Esophagus muscularis mucosa (tissue), 4 donors: ENCODE measurements at places on chromosomes 5 and 9. TPM values are rescaled to one million over a fixed set of nuclear protein-coding genes. Genes with fewer than 3 reads are reported as not detected.
A peak's percentile ranks its signal among the peaks of the same experiment; 100 is the strongest.

DNA sequence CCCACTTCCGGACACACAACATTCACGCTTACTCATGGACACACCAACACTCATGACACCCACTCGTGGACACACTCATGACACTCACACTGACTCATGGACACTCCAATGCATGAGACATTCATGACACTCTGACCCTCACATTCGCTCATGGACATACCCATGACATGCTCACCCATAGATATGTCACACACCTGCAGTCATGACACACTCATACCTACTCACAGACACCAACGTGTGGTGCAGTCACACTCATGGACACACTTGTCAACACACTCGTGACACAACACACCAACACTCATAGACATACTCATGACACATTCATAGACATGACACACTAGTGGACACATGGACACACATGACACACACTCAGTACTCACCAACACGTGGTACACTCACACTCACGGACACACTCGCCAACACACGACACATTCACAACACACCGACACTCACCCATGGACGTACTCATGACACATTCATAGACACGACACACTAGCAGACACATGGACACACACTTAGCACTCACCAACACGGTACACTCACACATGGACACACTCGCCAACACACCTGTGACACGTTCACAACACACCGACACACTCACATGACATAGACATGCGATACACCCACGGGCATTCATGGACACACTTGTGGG lies 73.4 kb downstream of the PHF2 start:
- H3K4me1 ChIP-seq = no peaks in the 10 kb centered on the region
- H3K27me3 ChIP-seq = no peaks in the 10 kb centered on the region
- H3K4me3 ChIP-seq = no peak overlapping the region
- peaks cover 94% of the 10 kb centered on the region for H3K36me3 ChIP-seq
- no peak for DNase-seq

DNA sequence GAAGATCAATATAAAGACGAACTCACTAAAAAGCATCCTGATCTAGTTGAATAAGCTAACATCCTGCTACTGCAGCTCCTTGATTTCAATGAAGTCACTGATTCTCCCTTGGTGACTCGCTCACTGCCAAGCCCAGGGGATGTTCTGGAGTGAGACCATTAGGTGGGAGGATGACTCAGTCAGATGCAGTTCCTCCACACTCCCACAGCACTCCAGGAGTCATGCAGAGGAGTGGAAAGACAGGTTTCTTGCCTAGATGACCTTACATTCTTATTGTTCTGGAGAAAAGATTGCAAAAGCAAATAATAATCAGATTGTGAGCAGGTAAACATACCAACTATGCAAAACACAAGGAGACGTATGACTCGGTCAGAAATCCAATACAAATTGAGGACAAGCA lies 15.3 kb downstream of the GCNT4 start:
- H3K27ac ChIP-seq = no peak overlapping the region
- DNase-seq = no peak
- H3K4me1 ChIP-seq = no peaks in the 10 kb centered on the region

GRCh38 chr5:113267361-113267900 lies 167.4 kb downstream of the TSSK1B start:
- no peak for DNase-seq
- H3K4me1 ChIP-seq = peaks cover 34% of the 10 kb centered on the region
- H3K27ac ChIP-seq = no peak overlapping the region
- no peak overlapping the region for H3K4me3 ChIP-seq

DNA sequence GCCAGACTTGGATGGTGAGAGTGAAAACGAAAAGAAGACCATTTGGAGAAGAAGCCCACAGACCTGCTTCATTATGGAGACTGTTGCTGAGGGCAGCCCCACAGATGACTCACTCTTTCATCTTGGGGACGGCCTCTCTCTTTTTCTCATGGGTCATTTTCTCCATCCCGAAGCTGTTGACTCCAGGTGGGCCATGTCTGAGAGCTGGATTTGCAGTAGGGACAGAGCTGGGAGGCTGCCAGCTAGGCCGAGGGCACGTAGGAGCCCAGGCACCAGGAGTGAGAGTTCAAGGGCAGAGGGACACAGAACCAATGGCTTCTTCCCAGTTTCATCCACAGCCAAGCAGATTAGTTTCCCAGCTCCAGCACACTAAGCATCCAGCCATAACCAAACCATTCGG lies 92.4 kb downstream of the S1PR3 start:
- no peaks in the 10 kb centered on the region for H3K4me1 ChIP-seq
- no peak for DNase-seq
- peaks cover 9% of the 10 kb centered on the region for H3K27me3 ChIP-seq
- H3K27ac ChIP-seq = no peak overlapping the region
- no peak overlapping the region for H3K4me3 ChIP-seq

DNA sequence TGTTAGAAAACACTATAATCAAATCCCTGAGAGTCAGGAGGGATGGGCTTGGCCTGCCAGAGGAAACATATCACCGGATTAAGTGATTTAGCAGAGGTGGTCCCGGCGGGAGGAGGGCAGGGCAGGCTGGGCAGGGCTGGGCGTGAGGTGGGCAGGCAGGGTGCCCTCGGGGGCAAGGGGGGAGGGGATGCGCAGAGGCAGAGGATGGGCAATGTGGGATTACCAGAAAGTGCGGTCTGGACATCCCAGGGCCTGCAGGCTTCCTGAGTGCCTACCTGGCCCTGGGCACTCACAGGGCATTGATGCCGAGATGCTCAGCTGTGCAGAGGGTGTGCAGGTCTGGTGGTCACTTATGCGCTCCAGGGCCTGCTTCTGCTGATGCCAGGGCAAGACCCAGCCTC lies 115.2 kb downstream of the ADAMTS2 start:
- no peak overlapping the region for H3K27ac ChIP-seq
- H3K36me3 ChIP-seq = no peaks in the 10 kb centered on the region
- no peak overlapping the region for H3K4me3 ChIP-seq
- H3K27me3 ChIP-seq = no peaks in the 10 kb centered on the region

GRCh38 chr5:30499402-30499801 lies 694.1 kb upstream of the CDH6 start:
- no peaks in the 10 kb centered on the region for H3K36me3 ChIP-seq
- H3K27ac ChIP-seq = no peak overlapping the region
- H3K4me3 ChIP-seq = no peak overlapping the region
- DNase-seq = no peak
- H3K27me3 ChIP-seq = no peaks in the 10 kb centered on the region

DNA sequence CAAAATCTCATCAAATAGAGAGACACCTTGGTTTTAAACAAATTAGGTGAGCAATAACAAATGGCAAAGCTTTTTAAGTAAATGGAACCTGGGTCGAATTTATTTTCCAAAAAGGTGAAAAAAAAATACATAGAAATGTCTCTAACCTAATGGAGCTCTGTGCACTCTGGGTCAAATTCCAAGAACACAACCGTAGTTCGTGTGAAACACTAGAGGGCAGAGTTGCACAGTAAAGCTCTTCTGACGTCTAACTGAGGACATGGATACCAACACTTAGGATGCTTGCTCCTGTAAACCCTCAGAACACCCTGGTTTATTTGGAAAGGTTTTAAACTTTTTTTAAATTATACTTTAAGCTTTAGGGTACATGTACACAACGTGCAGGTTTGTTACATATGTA lies 18.9 kb downstream of the MARCHF11 start:
- no peaks in the 10 kb centered on the region for H3K4me1 ChIP-seq
- no peak for DNase-seq
- no peak overlapping the region for H3K27ac ChIP-seq
- H3K27me3 ChIP-seq = no peaks in the 10 kb centered on the region

DNA sequence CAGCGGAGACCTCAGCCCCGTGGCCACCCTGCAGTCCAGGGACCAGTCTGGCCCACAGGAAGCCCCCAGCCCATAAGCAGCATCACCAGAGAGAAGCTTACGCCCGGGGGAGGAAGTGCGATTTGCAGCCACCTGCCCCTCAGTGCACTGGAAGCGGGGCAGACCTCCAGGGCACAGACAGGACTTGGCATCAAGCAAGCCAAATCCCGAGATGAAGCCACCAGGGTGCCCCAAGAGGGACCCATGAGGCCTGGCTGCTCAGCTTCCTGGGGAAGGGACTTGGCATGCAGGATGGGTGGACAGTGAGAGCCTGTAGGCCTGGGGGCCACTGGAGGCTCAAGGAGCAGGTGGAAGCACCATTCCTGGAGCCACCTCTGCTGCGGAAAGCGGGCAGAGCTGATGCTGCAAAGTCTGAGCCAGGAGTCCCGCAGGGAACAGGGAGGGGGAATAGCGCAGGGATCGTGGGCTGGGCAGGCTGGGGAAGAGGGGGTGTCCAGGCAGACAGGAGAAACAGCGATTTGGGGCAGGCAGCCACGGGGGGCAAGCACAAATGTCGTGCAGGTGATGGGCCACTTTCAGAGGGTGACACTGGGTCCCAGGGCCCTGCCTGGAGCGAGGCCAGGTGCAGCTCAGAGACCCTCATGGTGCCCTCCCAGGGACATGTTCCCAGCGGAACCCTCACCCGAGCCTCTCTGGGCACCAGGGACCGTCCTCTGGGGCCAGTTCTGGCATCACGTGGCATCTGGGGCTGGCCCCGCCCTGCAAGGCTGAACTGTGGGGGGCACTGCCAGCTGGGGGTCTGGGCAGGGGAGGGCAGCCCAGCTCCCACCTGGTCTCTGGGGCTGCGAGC lies 3.2 kb downstream of the LRRC26 start:
- no peak for DNase-seq
- H3K27me3 ChIP-seq = peaks cover 100% of the 10 kb centered on the region
- peaks cover 43% of the 10 kb centered on the region for H3K4me1 ChIP-seq
- H3K4me3 ChIP-seq = no peak overlapping the region
- H3K36me3 ChIP-seq = no peaks in the 10 kb centered on the region
- no peak overlapping the region for H3K27ac ChIP-seq

DNA sequence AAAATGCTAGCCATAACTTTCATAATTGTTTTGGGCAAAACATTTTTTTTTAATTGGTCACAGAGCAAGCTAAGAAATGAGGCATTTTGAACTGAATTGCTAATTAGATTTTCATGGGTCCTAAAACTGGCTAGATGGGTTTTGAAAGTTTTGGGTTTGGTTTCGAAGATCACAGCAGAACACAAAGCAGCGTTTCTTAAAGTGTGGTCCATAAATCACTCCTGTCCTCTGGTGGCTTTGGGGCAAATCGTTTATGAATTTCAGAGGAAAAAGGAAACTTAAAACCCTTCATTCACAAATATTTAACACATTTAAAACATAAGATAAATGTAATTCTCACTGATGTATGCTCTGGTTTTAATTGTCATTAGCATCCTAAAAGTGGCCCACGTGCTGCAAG lies 503.7 kb downstream of the SPATA31D1 start:
- H3K36me3 ChIP-seq = no peaks in the 10 kb centered on the region
- no peak overlapping the region for H3K27ac ChIP-seq
- DNase-seq = no peak

GRCh38 chr5:178069909-178070308 lies 43.4 kb upstream of the N4BP3 start:
- H3K27ac ChIP-seq = no peak overlapping the region
- H3K4me1 ChIP-seq = no peaks in the 10 kb centered on the region
- no peak for DNase-seq
- H3K4me3 ChIP-seq = no peak overlapping the region
- H3K27me3 ChIP-seq = no peaks in the 10 kb centered on the region

GRCh38 chr9:129139233-129139992 lies 28.2 kb downstream of the PTPA start:
- peak; percentile 96 for DNase-seq

GRCh38 chr5:39992617-39993202 lies 567.9 kb upstream of the DAB2 start:
- no peaks in the 10 kb centered on the region for H3K36me3 ChIP-seq
- no peaks in the 10 kb centered on the region for H3K27me3 ChIP-seq
- no peak for DNase-seq
- no peak overlapping the region for H3K4me3 ChIP-seq
- no peaks in the 10 kb centered on the region for H3K4me1 ChIP-seq

DNA sequence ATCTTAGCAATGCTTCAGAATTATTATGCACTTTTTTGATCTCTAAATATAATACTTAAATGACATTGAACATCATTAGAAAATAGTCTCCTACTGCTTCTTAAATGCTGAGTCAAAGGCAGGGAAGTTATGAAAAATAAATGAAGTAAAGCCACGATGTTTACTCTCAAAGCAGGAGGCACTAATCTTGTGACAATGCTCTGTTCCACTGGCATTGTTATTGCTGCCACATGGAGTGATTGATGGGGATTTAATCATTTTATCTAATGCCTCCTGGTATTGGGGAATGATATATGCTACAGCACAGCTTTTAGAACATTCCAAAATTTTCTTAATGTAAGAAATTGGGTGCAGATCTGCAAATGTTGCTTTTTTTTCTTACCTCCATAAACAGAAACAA lies 1655.4 kb upstream of the NUDT12 start:
- H3K36me3 ChIP-seq = no peaks in the 10 kb centered on the region
- DNase-seq = no peak

DNA sequence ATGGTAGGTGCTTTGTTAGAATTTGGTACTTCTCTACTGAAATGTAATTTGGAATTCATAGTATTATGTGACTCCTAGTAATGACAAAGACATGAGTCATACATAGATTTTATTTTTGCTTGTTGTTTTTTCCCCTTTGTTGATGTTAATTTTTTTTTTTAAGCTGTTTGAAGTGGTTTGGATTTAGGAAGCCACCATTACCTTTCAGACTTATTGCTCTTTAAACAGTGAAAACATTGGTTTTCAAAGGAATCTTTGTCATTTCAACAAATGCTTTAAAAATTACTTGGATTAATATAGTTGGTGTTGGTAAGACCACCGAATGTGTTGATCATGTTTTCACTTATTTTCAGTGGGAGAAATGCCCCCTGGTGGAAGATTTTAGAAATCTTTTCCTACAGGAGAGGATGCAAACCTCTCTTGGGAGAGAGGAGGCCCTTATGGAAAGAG lies 170.1 kb upstream of the PITX1 start:
- no peak overlapping the region for H3K4me3 ChIP-seq
- no peak for DNase-seq
- H3K4me1 ChIP-seq = no peaks in the 10 kb centered on the region

DNA sequence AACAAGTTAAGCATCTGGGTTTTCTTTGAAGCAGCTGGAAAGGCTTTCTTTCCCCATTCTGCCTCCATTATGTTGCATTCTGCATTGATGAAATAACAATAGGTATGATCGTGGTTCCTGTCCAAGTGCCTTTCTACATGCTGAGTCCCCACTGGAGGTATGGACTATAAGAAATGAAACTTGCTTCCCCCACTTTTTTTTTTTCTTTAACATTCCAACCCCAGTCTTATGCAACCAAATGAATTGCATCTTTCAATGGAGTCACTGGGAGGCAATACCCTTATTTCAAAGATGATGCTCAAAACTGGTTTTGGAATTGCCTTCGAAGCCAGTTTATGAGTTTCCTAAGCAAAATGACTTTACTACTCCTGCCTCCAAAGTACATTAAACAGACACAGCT lies 58.9 kb downstream of the ARSB start:
- no peaks in the 10 kb centered on the region for H3K27me3 ChIP-seq
- DNase-seq = no peak
- no peaks in the 10 kb centered on the region for H3K4me1 ChIP-seq
- H3K36me3 ChIP-seq = no peaks in the 10 kb centered on the region

- no peak for DNase-seq
- H3K27ac ChIP-seq = no peak overlapping the region
- no peaks in the 10 kb centered on the region for H3K27me3 ChIP-seq
- no peaks in the 10 kb centered on the region for H3K36me3 ChIP-seq
- H3K4me1 ChIP-seq = peaks cover 34% of the 10 kb centered on the region
Observed at GRCh38 chr5:54651482-54652076, 134.0 kb downstream of the SNX18 start.

GRCh38 chr5:99605904-99606303 lies 677.1 kb upstream of the CHD1 start:
- H3K4me1 ChIP-seq = no peaks in the 10 kb centered on the region
- H3K4me3 ChIP-seq = no peak overlapping the region
- no peak overlapping the region for H3K27ac ChIP-seq

Gene CXCL14
- total RNA-seq = 4.0 TPM

Gene CCT5
- total RNA-seq = 100 TPM

Gene LHFPL2
- total RNA-seq = 24.1 TPM

Gene TAL2
- total RNA-seq = not detected

Gene S100Z
- not detected for total RNA-seq

Gene F2RL2
- 4.6 TPM for total RNA-seq

Gene RAB3C
- 7.1 TPM for total RNA-seq
